ENCODE measurements at places on chromosomes 16 and 17.

DNA sequence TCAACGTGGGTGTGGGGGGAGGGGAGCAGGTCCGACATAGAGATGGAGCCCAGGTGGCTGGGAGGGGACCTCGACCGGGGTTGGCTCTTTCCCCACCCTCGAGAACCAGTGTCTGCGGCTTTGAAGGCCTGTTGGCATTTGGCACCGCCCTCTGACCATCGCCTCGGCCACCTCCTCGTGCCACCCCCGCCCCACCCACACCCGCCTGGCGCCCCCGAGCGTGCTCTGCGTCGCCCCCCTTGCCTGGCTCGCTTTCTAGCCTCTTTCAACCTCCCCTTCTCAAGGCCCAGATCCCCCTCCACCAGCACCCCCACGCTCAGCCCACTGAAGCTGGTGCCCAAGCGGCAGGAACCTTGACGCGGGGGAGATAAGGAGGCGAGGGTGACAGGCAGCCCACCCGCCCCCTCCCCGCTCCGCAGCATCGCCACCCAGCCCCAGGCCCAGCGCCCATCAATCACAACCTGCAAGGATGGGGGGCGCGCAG lies 619 bp downstream of the CACNB1 start:
- DNase-seq, result no peak

DNA sequence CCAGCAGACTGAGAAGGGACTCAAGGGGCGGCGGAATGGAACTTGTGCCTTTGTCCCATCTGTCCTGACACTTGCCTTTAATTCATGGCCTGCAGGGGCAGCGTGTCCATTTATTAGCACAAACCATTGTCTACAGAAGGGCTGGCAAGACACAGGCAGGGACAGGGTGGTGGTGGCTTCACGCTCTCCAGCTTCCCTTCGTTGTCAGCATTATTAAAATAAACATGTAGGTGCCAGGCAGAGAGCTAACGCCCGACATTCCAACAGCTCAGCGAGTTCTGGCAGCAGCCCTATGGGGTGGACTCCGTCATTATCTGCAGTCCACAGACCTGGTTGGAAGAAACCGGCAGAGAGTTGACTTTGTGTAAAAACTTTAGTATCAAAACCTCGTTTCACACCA lies 16.3 kb downstream of the DNAI2 start:
- peak; percentile 86 for DNase-seq

DNA sequence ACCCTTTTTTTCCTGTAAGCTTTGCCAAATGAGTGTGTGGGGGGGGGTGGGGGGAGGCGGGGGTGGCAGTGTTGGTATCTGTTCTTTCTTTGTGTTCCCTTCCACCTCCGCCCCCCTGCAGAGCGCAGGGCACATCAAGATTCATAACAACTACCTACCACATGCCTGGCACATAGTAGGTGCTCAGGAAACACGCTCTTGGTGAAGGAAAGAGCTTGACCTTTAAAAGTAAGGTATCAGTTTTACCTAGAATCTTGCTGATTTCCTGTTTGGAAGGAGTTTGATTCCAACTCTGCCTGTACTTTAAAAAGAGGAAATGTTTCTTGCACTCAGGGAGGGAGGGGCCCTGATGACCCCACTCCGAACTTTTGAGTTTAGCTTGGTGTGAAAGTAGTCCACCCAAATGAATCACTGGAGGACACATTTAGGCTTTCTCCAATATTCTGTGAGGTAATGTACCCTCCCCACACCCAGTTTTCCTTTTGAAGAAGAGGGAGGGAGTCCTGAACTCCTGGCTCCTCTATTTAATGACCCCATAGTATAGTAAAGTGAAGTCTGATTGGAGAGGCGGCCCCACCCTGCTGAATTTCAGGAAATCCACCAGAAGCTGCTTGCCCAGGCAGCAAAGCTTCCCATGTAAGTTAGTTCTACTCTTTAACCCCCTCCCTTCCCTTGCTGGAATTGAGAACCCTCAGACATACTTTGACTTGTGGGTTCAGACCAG lies 560 bp upstream of the FAM20A start:
- no peak for DNase-seq

- no peak for DNase-seq
Observed at GRCh38 chr16:56275076-56275475, 83.8 kb downstream of the GNAO1 start.

GRCh38 chr16:84266451-84266850 lies 26.6 kb upstream of the KCNG4 start:
- DNase-seq, result peak; percentile 18

- no peak for DNase-seq
Observed at GRCh38 chr17:31074772-31075555, 19.8 kb upstream of the NF1 start.

DNA sequence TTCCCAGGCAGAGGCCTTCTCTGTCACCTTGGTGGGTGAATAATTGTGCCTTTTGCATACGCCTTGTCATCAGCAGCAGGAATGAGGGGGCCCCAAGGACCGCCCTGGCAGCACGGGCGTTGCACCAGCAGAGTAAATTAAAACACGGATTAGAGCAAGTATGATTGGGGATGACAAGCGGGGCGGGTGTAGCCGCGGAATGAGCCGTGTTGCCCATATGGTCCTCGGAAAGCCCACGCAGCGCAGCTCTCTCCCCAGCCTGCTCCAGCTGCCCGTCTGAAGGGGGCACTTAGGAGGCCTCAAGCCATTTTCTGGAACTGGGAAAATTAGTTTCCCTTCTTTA lies 299.4 kb upstream of the IRX3 start:
- no peak for DNase-seq

DNA sequence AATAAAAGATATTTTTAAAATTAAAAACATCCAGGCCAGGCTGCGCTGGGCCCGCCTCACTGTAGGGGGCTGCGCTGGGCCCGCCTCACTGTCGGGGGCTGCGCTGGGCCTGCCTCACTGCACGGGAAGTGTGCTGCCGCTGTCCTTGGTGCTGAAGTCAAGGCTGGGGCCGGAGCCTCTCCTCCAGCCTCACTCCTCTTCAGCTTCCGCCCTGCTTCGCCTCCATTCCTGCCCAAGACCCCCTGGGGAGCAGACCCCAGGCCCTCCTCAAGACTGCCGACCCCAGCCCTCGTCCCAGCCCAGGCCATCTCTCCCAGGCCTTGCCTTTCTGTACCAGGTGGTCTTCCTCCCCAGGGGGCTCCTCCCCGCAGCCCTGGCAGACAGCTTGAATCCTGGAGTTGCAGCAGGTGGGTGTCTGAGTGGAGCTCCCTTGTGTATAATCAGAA lies 26.2 kb downstream of the ENDOV start:
- DNase-seq, result peak; percentile 28

DNA sequence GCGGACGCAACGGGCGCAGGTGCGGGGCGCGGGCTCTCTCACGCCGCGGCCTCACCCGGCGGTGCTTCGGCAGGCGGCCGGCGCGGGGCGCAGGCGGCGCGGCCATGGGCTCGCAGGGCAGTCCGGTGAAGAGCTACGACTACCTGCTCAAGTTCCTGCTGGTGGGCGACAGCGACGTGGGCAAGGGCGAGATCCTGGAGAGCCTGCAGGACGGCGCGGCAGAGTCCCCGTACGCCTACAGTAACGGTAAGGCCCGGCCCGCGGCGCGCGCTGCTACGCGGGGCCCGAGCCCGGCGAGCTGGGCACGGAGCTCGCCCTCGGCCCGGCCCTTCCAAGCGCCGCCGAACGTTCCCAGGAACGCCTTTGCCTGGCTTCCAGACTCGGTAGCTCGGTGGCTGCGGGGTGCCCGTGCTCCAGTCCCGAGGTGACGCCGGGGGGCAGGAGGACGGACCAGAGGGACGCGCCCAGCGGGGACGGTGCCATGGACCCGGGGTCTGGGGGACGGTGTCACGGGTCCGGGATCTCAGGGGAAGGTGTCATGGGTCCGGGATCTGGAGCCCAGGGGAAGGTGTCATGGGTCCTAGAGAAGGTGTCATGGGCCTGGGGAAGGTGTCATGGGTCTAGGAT lies 435 bp downstream of the RAB40C start:
- DNase-seq, result no peak

DNA sequence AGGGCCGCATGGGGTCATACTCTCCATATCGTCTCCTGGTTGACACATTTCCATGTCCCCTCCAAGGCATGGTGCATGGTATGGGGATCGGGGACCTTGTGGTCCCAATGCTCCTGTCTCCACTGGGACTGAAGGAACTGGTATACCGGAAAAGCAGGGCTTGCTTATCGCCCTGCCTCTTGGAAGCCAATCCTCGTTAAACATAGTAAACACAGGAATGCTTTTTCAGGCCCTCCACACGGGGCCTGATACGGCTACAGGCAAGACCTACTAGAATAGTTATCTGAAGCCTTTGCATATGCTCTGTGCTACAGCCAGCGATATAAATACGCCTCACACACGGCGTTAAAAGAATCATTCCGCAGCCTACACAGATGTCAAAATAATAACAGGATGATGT lies 159.5 kb downstream of the SHISA9 start:
- no peak for DNase-seq

DNA sequence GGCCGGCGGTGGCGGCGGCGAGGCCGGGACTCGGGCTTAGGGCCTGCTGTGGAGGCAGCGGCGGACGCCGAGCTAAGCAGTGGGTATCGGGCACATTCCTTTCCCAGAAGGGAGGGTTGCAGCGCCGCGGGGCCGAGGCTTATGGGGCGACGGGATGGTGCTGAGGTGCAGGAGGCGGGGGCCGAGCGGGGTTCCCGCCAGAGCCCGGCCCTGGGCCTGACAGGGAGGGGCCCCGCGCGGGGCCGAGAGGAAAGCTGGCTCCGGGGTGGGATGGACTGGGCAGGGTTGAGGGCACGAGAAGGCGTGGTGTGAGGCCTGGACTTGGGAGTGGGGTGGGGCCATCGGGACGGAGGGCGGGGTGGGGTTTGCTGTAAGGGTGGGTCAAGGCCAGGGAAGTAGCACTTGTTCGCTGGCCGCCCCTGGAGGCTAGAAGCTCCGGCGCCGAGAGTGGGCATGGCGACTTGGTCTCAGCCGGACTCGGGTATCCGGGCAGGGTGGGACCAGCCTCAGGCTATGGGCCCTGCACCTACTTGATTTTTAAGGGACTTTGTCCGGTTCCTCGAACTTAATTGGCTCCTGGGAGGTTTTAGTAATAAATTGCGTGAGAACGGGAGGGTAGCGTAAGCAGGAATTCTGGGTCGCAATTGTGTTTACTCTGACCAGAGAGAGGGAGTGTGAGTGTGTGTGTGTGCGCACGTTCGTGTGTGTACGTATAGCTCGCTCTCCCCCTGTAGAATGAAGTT lies 396 bp downstream of the NFE2L1 start:
- peak; percentile 59 for DNase-seq

- no peak for DNase-seq
Observed at GRCh38 chr17:80270104-80270503, 9.5 kb downstream of the RNF213 start.

- no peak for DNase-seq
Observed at GRCh38 chr17:44102849-44103622, 20.4 kb downstream of the HDAC5 start.

- no peak for DNase-seq
Observed at GRCh38 chr16:21283521-21284289, 5.6 kb upstream of the CRYM start.
